ENCODE measurements at places on chromosomes 12 and 14. TPM values are rescaled to one million over a fixed set of nuclear protein-coding genes. Genes with fewer than 3 reads are reported as not detected.

GRCh38 chr12:44021471-44021971 lies 185.6 kb downstream of the TMEM117 start:
- no peak for DNase-seq

DNA sequence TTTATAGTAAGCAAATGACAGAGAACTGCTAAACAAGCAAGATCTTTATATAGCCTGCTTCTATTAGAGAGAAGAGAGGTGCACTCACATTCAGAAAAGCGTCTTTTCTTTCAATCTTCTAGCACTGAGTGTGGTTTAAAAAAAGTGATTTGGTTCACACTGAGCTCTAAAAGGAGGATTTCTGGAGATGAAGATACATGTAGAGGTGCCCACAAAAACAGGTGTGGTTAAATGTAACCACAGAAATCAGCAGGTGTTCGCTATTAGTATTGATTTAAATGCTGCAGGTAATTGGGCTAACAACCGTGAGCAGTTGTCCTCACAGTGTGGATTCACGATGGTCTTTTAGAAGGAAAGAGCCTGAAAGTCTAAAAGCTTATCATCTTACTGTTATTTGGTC lies 10.7 kb downstream of the PKP2 start:
- no peak for DNase-seq

RNASE3 gene
- total RNA-seq = not detected

GRCh38 chr12:132740652-132741051 lies 21.0 kb downstream of the ANKLE2 start:
- DNase-seq = no peak

DNA sequence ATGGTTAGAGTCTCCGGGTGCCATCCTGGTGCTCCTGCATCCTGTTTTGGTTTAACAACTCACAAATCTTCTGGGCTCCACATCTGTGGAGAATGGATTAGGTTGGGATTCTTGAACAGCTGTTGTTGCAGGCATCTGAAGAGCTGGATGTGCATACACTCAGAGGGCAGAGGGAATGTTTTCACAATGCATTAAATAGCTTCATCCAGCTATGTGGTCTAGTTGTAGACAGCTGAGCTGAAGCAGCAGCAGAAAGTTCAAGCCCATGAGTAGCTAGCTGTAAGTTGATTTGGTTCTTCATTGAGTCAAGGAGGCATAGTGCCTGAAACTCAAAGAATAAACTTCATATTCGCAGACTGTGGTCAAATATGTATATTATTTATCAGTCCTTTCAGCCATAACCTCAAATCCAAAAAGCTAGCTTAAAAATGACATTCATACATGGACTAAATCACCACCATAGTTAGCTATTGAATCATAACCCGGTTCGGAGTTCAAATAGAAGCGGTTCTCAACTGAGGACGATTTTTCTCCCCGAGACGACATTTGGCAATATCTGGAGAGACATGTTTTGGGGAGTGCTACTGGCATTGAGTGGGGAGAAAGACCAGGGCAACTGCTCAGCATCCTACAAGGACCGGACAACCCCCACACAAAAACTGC lies 858 bp upstream of the ANKRD13A start:
- peak; percentile 50 for DNase-seq

DNA sequence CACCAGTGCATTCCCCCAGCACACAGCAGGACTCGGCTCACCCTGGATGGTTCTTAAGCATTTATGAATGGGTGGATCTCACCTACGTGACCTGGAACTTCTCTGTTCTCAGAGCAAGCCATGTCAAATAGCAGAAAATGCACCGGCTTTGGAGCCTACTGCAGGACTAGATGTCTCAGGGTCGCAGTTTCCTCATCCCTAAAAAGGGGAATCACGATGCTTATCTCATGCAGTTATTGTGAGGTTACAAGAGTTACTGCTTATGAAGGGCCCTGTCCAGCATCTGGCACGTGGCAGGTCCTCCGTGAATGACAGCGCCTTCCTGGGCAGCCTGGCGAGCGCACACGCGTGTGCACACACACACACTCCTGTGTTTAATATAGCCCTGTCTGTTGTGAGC lies 128.5 kb downstream of the ETV6 start:
- DNase-seq = no peak

GPR84 gene
- total RNA-seq = not detected

DNA sequence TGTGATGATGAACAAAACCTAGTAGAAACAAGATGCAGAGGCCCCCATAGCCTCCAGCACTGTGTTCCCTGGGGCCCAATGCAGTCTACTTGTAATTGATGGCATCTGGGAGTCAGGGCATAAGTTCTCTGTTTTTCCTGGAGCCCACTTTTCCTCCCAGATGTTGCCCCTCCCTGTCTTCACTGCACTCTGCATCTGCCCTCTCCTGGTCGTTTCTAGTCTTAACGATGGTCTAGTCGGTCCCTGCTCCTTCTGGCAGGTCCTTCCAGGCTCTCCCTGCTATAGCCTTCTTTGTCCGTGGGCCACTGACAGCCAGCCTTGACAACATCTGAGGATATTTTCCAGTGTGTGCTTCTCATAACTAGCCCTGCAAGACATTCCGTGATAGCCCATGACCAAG lies 208.3 kb downstream of the GXYLT1 start:
- DNase-seq = no peak

DNAL1 gene
- 5.4 TPM for total RNA-seq

GRCh38 chr12:121453629-121454028 lies 53.7 kb downstream of the RNF34 start:
- DNase-seq = no peak

DNA sequence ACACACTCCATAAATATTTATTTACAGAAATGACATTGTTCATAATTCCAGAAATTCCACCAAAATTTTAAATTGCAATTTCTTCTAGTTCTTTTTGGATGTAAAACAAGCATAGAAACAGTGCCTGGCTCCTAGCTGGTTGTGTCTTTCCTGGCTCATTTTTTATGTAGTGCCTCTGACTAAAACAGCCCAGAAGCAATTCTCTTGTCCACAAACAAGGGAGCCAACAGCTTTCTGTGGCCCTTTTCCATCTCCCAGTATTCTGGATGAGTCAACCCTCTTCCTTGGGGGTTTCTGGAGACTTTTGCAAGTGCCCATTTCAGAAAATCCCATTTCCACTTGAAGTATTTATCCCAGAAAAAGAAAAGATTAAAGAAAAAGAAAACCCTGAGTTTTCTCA lies 141.4 kb downstream of the PHLDA1 start:
- peak; percentile 34 for DNase-seq

SERPINA1 gene
- total RNA-seq = 0.56 TPM

DNA sequence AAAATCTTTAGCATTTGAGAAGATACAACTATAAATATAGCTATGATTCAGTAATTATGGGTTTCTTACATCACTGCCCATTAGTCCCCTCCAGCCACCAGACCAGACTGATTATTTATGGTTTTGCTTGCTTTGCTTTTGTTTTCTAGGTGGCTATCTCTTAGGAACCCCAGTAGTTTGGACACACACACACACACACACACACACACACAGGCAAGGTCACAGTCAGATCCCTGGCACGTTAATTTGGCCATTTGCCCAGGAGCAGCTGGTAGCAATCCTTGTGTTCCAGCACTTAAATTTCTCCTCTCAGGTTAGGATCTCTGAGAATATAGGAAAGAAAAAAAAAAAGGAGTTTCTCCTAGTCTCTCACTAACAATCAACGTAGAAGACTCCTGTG lies 90.2 kb upstream of the RESF1 start:
- peak; percentile 20 for DNase-seq

PYGL gene
- 70.4 TPM for total RNA-seq

GRCh38 chr12:46219877-46220655 lies 48.8 kb downstream of the SLC38A1 start:
- peak; percentile 86 for DNase-seq

CLBA1 gene
- total RNA-seq = 2.2 TPM

- no peak for DNase-seq
Observed at GRCh38 chr14:28375295-28375694, 391.3 kb upstream of the FOXG1 start.

ZBTB42 gene
- total RNA-seq = 1.1 TPM

DNA sequence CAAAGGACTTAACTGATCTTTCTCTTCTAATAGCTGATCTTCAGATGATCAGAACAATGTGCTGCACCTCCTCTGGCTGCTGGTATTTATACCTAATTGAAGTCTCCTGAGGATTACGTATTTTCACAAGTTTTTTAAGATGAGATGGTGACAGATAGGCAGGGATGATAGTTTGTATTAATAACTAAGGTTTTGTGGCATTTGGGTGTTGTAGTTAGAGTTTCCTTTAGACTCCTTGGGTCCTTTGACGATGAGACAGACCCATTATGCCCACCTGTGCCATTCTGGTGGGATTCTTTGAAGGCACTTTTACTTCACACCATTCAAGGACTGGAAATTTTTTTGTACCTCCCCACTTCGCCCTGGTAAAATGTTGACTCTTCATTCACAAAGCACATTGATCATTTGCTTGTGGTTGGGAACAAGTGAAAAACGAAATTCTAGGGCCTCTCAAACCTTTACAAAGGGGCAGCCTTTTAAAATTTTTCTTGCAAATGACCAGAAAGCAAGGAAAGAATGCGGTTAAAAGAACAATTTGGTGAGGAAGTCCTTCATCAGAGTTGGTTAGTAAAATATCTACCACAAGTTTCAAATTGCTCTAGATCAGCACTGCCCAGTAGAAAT lies at the start of gene IFNG:
IFNG (minus strand) TSS at position 60 of the 624 bp plus-strand sequence. CDS start 125 bp downstream, outside the sequence.
- DNase-seq = no peak

ANO2 gene
- total RNA-seq = not detected

GRCh38 chr14:101980700-101981099 lies 16.3 kb downstream of the DYNC1H1 start:
- peak; percentile 99 for DNase-seq

PTPN6 gene
- total RNA-seq = under 0.01 TPM

DNA sequence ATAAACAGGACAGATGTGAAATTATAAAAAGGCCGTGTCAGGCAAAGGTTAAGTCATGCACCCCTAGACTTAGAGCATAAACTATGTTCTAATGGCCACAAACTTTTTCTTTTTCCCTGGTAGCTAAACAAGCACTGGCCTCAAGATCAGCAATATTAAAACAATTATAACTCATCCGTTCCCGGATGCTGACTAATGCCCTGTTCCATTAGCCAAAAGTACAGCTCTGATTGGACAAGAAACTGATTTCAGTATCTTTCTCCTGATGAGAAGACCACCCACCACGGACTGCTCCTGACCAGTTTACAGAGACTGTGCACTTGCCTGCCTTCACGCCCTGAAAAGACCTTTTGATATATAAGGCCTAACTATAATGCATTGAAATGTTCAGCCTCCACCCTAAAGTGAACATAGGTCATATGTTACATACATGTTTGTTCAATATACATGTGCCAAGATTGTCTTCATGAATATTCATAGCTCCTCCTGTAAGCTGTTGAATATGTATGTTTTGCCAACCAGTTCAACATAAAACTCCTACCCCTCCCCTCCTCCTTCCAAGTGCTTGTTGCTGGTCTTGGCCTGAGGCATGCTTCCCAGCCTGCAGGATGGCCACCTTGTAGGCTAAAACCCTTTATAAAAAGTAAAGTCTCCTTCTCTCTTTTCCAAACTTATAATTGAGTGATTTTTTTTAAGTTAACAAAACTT lies 162.0 kb downstream of the IPO8 start:
- DNase-seq = peak; percentile 1

C12orf42 gene
- total RNA-seq = not detected

DNA sequence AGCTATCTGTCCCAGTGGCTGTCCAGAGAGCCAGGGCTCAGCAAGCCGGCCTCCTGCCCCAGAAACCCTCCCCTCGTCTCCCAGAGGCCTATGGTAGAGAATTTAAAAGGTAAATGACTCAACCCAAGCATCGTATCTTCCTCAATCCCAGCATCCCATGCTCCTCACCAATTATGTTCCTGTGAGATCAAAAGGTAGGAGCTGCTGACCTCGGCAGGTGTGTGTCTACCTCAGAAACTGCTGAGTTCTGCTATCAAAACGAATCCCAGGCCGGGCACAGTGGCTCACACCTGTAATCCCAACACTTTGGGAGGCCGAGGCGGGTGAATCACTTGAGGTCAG lies 49.3 kb downstream of the FOXN3 start:
- no peak for DNase-seq

DNA sequence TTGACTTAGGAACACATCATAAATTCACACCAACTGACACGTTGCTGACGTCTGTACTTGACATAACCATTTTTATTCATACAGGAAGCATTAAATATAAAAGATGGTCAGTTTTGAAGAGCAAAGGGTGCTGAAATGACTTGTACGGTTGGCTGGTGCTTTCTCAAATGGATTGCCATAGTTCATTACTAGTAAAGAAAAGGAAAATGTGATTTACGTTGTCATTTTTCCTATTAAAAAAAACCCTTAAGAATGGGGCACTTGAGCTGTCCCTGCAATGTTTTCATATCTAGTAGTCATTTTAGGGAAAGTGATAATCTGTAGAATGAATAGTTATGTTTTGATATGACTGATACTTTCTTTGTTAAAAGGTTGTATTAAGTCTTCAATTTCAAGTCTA lies 22.5 kb upstream of the MANSC4 start:
- no peak for DNase-seq

GRCh38 chr14:22558221-22558913 lies 30.7 kb downstream of the DAD1 start:
- no peak for DNase-seq

GRCh38 chr12:57985685-57986084 lies 44.3 kb downstream of the ATP23 start:
- DNase-seq = no peak

GRCh38 chr12:52306731-52307130 lies 14.5 kb downstream of the KRT83 start:
- no peak for DNase-seq

- peak; percentile 36 for DNase-seq
Observed at GRCh38 chr12:112130441-112130998, 5.2 kb downstream of the TRAFD1 start.

DNA sequence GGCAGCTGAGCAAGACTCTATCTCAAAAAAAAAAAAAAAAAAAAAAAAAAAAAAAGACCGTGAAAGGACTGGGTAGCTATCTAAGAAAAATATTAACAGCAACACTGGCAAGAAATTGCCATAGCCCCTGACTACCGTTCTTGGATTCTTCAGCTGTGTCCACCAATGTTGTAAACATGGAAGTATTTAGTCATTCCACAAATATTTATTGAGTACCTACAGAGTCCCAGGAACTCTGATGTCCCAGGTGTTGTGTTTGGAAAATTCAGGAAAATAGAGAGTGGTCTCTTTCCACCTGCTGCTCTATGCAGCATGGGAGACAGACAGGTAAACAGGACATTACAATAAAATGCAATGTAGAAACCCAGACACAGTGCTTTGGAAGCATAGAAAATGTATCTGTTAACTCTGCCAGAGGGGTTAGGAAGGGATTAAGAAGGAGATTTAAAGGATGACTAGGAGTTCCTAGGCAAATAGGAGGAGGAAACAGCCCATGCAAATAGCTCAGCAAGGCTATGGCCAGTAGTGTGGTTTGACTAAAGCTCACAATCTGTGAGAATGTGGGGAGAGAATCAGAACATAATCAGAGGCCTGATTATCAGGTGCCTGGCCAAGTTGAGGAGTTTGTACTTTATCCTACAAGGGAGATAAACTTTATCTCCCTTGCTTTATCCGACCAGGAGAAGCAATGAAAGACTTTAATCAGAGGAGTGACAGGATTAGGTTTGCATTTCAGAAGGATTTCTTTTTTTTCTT lies 2.1 kb upstream of the DLST start:
- DNase-seq = no peak

ADCY4 gene
- not detected for total RNA-seq
